ENCODE measurements at places on chromosomes 2 and 18.

GRCh38 chr2:196433116-196433515 lies 206.4 kb upstream of the CCDC150 start:
- peak; percentile 45 for DNase-seq

GRCh38 chr18:23833714-23834113 lies 144.5 kb downstream of the LAMA3 start:
- DNase-seq: no peak

GRCh38 chr2:26854283-26854827 lies 6.4 kb downstream of the DPYSL5 start:
- DNase-seq: no peak

DNA sequence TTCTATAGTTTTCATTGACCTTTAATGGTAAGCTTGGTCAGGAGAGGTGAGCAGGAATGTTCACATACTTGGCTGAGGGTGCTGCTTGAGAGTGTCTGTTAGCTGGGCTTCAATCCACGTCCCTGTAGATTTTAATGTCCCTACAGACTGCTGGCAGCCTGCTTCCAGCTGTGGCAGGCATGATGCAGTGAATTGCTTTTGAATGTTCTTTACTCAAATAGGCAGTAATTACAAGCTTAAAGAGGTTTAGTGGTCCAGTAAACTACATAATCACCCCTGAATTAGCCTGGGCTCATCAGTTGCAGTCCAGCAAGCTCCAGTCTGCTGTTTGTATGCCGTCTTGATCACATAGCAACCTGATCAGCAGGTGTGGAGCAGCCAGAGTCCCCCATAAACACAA lies 102.1 kb downstream of the MEIS1 start:
- DNase-seq: peak; percentile 47

DNA sequence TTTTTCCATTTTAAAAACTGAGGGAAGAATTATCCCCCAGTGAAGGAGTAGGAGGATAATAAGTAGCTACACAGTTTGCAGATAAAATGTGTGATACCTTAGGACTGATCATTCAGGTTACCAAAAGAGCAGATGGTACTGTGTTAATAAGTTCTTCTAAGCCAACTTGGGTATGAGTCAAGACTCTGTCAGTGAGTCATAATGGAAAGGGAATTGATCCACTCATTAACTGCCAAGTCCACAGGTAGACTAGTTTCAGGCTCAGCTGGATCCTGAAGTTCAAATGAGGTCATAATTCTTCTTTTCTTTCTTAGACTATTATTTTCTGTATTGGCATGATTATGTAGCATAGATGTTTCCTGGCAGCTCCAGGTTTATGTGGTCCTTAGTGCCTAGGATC lies 142.4 kb upstream of the ALPP start:
- no peak for DNase-seq

- DNase-seq: no peak
These were observed 75.9 kb upstream of the PID1 start for GRCh38 chr2:229346816-229347540.

All from ecto neural progenitor cell (in vitro differentiated cells).